Ascending aorta (tissue), 2 donors: ENCODE measurements at places on chromosomes 3 and 15. TPM values are rescaled to one million over a fixed set of nuclear protein-coding genes. Genes with fewer than 3 reads are reported as not detected.

The FES gene
- 65.1 TPM for total RNA-seq

The IGSF11 gene
- not detected for total RNA-seq

The AADACL2 gene
- not detected for total RNA-seq

The MUC4 gene
- not detected for total RNA-seq

DNA sequence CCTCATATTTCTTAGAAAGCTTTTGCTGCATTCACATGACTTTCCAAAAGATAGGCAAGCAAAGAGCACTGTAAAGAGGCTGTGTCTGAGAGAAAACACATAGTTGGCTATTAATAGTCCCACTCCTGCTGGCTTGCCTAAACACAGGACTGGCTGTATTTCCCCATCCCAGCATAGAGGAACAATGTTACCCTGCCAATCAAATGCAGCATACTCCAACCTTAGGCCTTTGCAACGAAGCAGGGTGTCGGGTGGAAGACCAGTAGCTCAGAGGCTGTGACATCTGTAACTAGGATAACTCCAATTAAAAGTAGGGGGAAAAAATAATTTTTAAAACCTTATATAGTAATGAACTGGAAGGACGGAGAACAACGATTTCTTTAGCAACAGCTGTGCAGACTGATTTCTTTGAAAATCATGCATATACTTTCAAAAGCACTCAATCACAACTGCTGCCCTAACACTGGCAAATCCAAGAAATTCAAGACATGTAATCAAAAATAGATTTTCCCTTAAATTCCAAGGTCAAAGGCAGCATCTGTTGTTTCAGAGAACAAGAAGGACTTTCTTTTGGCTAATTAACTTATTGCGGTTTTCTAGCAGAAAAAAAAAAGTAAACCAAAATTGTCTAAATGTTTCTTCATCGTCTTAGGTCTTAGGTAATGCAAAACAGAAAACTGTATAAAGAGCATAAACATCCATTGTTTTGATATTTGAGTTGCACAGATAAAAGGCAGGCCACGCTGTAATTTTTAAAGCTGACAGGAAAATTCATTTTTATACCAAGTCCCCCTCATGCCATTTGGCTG, 139.3 kb downstream of the TNIK start:
- no peak for DNase-seq

DNA sequence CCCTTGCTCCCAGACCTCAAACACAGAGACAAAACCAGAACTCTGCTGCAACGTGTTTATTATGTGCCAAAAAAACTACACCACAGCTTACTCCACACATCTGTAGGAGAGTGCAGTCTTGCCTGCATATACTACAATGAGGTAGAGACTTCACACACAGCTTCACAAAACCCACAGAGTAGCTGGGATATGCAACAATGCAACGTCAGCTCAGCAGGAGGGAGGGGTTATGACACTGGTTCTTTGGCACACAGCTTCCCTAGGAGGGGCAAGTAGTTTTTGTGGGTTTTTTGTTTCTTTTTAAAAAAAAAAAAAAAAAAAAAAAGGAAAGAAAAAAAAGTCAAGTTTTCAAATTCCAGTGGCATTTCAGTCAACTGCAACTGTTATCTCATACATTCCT, 2.9 kb upstream of the RPS17 start:
- DNase-seq = no peak

- DNase-seq = no peak
These were observed 139.8 kb downstream of the IGF1R start for GRCh38 chr15:98787936-98788757.

- no peak for DNase-seq
These were observed 46.7 kb downstream of the PARP14 start for GRCh38 chr3:122727294-122727693.

- DNase-seq = no peak
These were observed 148.8 kb upstream of the NDN start for GRCh38 chr15:23835953-23836352.

DNA sequence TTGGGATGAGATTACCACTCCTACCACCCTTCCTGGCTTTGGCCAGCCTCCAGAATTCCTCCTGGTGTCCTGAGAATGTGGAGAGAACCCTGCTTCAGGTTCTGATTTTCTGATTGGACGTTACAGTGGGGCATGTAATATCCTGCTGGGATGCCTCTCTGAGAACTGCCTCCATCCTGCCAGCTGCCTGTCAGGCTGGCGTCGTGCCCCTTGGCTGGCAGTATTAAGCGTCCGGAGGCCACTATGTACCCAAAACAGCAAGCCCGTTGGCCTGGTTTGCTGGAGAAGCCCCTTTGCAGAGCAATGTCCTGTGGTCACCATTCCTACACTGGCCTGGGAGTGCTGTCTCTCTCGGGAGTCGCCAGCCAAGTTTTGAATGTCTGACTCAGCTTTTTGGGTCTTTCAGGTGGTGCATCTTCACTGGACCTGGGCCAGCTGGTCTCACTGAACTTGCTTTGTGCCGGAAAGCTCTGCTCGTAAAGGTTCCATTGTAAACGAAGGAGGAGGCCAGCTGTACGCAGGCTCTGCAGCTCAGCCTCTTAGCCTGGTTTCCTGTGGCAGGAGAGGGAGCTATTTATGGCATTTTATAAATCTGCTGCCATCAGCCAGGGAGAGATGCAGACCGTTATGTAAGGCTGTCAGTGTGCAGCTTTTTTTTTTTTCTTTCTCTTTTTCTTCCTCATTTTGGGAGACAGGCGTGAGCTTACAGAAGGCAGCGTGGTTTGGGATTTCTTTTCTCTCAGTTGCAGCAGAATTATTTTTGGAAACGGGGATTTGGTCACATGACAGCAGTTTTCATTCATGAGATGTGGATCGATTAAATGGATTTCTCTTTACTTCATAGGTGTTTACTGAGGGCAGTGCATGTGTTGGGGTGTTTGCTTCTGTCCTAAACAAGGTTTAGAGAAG, 19.0 kb upstream of the TRAK1 start:
- DNase-seq = peak; percentile 34

GRCh38 chr3:125556314-125556713, 36.3 kb upstream of the SNX4 start:
- DNase-seq = no peak
